ENCODE measurements at places on chromosomes 5 and 9.

DNA sequence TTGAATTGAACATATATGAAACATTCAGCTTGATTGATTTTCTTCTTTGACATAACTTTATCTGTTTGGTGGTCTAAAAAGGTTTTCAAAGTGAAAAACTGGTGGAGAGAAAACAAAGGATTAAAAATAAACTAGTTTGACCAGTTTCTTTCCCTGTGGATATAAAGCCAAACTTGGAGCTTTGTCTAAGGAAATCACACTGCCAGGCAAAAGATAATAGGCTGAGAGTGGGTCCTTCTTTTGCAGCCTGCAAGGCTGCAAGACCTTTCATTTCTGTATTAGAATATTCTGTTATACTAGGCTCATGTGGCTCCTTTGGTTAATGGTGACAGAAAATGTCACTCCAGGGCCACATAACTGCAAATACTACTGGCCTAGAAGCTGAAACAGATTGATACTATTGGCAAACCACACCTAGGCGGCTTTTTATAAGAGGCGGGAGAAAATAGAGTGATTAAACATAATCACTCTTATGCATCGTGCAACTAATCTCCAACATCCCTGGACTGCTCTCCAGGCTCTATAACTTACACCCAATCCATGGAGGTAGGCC lies 129.1 kb upstream of the ZNF462 start:
- DNase-seq = no peak

DNA sequence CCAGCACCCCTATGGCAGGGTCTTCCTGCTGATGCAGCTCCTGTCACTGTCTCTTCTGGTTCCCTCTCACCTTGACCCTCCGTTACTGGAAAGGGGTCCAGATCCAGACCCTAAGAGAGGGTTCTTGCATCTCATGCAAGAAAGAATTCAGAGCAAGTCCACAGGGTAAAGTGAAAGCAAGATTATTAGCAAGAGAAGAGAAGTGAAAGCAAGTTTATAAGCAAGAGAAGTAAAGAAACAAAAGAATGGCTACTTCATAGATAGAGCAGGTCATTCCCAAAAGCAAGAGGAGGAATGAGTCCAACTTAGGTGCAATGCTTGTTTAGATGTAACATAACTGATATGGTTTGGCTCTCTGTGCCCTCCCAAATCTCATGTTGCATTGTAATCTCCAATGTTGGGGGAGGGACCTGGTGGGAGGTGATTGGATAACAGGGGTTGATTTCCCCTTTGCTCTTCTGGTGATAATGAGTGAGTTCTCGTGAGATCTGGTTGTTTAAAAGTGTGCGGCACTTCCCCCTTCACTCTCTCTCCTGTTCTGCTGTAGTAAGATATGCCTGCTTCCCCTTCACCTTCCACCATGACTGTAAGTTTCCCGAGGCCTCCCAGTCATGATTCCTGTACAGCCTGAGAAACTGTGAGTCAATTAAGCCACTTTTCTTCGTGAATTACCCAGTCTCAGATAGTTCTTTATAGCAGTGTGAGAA lies 183.3 kb downstream of the MED10 start:
- no peak for DNase-seq

- no peak for DNase-seq
Measured at GRCh38 chr5:36105819-36106218, 39.1 kb upstream of the UGT3A2 start.

- DNase-seq = peak; percentile 43
Measured at GRCh38 chr9:101727612-101728524, 10.6 kb downstream of the GRIN3A start.

- peak; percentile 17 for DNase-seq
Measured at GRCh38 chr9:125631391-125632085, 75.5 kb downstream of the MAPKAP1 start.

GRCh38 chr5:42061121-42061520 lies 136.0 kb downstream of the FBXO4 start:
- DNase-seq = no peak

GRCh38 chr9:27391040-27391895 lies 94.3 kb upstream of the EQTN start:
- DNase-seq = no peak

DNA sequence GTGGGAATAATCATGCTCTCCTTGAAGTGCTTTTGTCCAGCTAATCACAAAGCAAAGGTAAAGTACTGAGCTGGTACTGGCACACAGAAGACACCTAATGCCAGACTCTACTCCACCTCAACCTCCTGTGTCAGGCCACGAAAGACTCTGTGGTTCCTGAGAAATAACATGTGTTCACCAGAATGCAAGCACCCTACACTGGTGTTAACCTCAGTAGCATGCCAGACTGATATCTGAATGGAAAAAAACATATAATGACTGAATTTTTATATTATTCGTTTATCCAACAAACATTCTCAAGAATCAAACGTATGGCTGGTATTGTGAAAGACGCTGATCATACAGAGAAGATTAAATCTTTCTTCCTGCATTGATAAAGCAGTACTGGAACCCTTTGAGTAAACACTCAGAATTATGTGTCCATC lies 97.1 kb upstream of the IFNE start:
- no peak for DNase-seq

GRCh38 chr9:33393581-33393980 lies 8.8 kb downstream of the AQP7 start:
- no peak for DNase-seq

DNA sequence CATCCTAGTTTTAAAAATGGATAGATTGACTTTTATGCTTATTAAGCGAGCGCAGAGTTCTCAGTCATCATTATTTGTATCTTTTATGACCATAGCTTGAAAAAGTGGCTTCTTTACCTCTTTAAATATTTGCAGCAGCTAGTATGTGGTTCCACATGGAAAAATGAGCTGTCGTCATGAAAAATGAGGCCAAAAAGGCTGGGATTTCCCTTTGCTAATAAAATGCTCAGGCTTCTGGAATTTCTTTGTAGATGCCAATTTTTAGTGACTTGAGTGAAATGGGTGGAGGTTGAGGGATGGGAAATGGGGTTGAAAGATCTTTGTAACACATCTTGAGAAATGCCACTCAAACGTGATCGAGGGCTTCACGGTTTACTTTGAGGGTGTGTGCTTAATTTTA lies 35.2 kb downstream of the RAI14 start:
- DNase-seq = no peak

- DNase-seq = no peak
Measured at GRCh38 chr5:179272326-179273072, 72.8 kb downstream of the ADAMTS2 start.

DNA sequence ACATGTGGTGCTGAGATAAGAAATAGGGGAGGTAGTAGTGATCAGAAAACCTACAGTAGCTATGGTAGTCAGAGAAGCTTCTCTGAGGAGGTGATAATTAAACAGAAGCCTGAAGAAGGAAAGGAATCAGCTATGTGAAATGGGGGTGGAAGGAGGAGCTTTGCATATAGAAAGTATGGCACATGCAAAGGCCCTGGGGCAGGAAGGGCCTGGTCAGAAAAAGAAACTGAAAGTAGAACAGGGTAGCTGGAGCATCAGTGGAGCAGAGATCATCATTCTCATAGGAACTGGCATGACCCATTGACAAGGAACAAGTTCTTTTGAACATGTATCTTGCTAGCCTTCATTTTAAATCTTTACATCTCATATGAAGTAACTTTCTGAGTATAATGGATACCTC lies 80.7 kb upstream of the ADRA1B start:
- DNase-seq = no peak

DNA sequence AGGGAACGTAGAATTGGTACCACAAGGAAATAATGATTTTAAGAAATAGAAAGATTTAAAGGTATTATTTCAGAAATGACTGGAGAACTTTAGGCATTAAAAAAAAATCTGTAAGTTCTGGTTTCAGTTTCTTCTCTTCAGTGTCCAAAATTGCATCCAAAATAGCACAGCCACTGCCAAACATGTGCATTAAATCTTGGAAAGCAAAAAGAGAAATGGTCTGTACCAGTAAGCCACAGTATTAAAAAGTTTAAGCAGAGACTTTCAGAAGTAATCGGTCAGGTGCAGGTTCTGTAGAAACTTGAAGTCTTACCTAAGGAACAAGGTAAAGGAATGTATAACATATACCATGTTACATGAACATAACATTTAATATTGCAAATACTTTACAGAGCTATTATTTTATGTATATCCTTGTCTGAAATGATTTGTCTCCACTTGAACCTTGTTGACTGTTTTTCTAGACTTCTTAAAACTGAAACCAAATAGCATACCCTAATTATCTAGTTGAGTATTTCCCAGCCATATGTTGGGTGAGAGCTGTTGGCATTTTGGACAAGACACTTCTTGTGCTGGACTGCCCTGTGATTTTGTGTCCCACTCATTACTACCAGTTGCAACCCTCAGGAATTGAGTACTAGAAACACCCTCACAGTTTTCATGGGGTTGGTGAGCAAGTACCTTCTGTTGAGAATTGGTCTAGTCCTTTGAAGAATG lies 32.1 kb downstream of the NIPBL start:
- DNase-seq = no peak

- no peak for DNase-seq
Measured at GRCh38 chr5:157290981-157291711, 25.2 kb downstream of the CYFIP2 start.

- no peak for DNase-seq
Measured at GRCh38 chr5:180460834-180461233, 33.3 kb upstream of the CNOT6 start.

- no peak for DNase-seq
Measured at GRCh38 chr5:119468286-119468685, 16.0 kb downstream of the HSD17B4 start.

- DNase-seq = no peak
Measured at GRCh38 chr9:38178237-38178636, 109.2 kb upstream of the SHB start.

DNA sequence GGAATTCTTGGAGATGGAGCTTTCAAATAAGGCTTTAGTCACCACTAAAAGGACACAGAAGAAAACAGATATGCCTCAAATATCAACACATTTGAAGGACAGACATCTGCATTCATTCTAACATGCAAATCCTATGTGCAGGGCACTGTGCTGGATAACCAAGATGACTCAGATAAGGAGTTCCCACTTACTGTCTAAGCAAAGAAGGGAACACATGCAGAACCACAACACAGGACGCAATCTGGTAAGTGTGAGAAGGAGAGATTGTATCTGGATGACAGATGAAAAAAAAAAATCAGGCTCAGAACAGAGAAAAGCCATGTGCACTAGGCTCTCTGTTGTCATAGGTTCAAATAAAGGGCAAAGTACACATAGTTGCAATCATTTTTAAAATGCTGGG lies 42.5 kb downstream of the ELAVL2 start:
- DNase-seq = no peak

DNA sequence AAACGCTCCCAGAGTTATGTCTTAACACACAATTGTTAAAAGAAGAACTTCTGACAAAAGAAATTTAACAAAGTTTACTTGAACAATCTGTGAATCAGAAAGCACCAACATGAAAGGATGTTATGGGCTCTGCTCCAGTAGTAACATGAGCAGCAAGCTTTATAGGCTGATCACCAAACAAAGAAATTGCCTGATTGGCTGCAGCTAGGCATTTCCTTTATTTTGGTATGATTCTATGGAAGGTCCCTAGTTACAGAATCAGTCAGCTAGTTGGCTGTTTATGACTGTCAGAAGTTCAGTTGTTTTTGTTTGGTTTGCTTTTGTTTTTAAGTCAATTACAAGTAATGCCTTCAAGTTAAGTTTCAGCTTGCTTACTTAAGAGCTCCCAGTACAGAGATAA lies 102.4 kb upstream of the SMC2 start:
- DNase-seq = no peak

DNA sequence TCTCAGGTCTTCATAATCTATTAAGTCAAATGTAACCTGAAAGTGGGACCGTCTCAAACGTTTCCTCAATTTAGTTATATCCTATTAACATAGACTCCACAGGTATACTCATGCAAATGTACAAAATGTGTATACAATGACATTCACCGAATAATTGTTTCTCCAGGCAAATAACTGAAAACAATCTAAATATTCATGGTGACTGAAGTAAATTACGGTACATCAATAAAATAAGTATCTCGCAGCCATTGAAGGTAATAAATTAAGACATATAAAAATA lies 482 bp downstream of the IARS1 start:
- no peak for DNase-seq

- no peak for DNase-seq
Measured at GRCh38 chr5:147539053-147539452, 29.2 kb upstream of the DPYSL3 start.

DNA sequence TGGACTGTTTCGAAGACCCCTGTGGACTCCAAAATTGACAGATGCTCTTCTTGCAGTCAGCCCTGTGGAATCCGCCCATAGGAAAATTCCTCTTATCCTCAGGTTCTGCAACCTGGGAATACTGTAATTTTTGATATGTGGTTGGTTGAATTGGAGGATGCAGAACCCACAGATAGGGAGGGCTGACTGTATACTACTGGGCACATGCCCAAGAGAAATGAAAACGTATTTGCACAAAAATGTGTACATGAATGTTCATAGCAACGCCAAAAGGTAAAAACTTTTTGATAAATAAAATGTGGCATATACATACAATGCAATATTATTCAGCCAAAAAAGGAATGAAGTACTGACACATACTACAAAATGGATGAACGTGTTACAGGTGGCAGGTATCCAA lies 1.9 kb upstream of the SNAPC3 start:
- DNase-seq = no peak

GRCh38 chr9:134408939-134409737 lies 82.9 kb downstream of the RXRA start:
- no peak for DNase-seq

DNA sequence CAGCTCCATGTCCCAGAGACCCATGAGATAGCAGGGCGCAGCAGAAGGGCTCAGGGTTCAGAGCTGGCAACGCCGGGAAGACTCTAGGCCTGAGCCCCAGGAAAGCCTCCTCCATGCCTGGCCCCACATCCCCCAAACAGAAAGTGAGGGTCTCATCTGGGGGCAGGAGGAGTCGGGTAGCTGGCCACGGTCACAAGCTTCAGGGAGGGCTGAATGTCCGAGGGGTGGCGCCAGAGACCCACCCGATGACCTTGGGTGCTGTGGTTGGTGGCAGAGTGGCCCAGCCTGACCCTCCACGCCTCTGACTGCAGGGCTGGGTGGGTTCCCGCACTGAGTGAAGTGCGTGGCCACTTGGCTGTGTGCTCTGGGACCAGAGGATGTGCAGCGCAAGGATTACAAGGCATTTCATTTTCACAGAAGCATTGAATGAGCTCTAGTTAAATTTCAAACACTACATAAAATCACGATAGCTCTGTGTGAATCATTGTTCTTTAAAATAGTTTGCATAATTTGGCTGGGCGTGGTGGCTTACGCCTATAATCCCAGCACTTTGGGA lies 3.0 kb downstream of the C8G start:
- DNase-seq = no peak

GRCh38 chr9:137740312-137740711 lies 121.5 kb downstream of the EHMT1 start:
- DNase-seq = peak; percentile 85

- peak; percentile 18 for DNase-seq
Measured at GRCh38 chr5:178123966-178124925, 6.6 kb upstream of the RMND5B start.

All from COR-L47 (cell line).